ENCODE measurements at places on chromosomes 5 and 9. TPM values are rescaled to one million over a fixed set of nuclear protein-coding genes. Genes with fewer than 3 reads are reported as not detected.
A peak's percentile ranks its signal among the peaks of the same experiment; 100 is the strongest.

DNA sequence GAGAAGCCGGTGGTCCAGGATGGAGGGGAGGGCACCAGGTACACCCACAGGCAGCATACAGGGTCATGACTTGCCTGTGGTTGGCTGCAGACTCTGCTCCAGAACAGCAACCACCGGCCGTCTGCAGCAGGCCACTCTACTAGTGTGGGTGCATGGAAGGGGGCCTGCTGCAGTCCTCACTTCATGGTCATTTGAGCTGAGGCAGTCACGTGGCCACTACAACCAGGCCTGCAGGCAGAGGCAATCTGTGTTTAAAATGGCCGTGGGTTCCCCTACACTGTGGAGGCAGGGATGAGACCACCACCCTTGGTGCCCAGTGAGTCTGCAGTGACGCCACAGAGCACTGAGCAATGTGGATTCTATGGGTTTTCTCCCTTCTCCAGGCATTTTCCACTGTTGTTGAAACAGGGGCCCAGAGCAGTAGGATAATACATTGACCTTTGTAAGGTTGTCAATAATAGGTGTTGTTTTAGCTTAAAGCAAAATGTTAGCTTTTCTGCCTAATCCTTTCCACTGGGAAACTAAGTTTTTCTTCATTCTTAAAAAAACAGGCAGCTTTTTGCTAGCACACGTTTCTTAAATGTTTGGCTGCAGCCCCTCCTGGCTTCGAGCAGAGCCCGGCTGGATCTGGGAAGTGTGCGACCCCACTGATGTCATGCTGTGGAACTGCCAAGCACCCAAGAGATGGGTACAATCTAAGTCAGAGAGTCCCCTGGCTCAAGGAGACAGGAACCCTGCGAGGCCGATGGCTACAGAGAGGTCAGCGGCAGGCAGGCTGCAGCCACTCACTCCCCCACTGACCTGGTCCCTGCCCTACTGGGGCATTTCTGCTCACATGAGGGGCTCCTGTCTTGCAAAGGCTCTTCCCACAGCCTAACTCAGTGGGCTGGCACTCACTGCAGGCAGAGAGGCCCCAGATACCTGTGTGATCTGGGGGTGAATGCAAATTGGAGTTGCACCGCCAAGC lies 21.2 kb downstream of the GADD45G start:
- no peaks in the 10 kb centered on the region for H3K36me3 ChIP-seq
- no peaks in the 10 kb centered on the region for H3K4me1 ChIP-seq
- H3K27ac ChIP-seq, result no peak overlapping the region
- no peak for DNase-seq
- peaks cover 16% of the 10 kb centered on the region for H3K27me3 ChIP-seq

GRCh38 chr5:140054086-140054689 lies 11.1 kb upstream of the NRG2 start:
- no peak overlapping the region for H3K4me3 ChIP-seq
- DNase-seq, result no peak
- H3K4me1 ChIP-seq, result no peaks in the 10 kb centered on the region
- H3K27me3 ChIP-seq, result peaks cover 38% of the 10 kb centered on the region
- no peak overlapping the region for H3K27ac ChIP-seq

GRCh38 chr9:18393340-18394130 lies 80.4 kb upstream of the ADAMTSL1 start:
- no peaks in the 10 kb centered on the region for H3K36me3 ChIP-seq
- H3K27ac ChIP-seq, result peak overlapping the region; percentile 75
- H3K4me1 ChIP-seq, result peaks cover 15% of the 10 kb centered on the region
- H3K4me3 ChIP-seq, result no peak overlapping the region
- H3K27me3 ChIP-seq, result no peaks in the 10 kb centered on the region

PCDHGB7 gene
- 22.4 TPM for total RNA-seq

PCDHA10 gene
- total RNA-seq, result 16.0 TPM

BAAT gene
- total RNA-seq, result 8.9 TPM
